ENCODE measurements at places on chromosomes 6 and 20. TPM values are rescaled to one million over a fixed set of nuclear protein-coding genes. Genes with fewer than 3 reads are reported as not detected.

Gene PSORS1C1
- total RNA-seq, result not detected

Gene PPP1R3G
- total RNA-seq, result 0.11 TPM

Gene TSHZ2
- total RNA-seq, result not detected

Gene OGFRL1
- 8.8 TPM for total RNA-seq

Gene SPTLC3
- 0.37 TPM for total RNA-seq

Gene ADAM33
- not detected for total RNA-seq

Gene NAPB
- 18.7 TPM for total RNA-seq

Gene C2
- 0.87 TPM for total RNA-seq

Gene HLA-DQB1
- 15.1 TPM for total RNA-seq

GRCh38 chr20:10626896-10627295 lies 46.9 kb downstream of the JAG1 start:
- no peak for DNase-seq
- H3K27me3 ChIP-seq, result no peaks in the 10 kb centered on the region
- H3K4me3 ChIP-seq, result no peak overlapping the region
- H3K4me1 ChIP-seq, result peaks cover 2% of the 10 kb centered on the region
- H3K27ac ChIP-seq, result no peak overlapping the region

DNA sequence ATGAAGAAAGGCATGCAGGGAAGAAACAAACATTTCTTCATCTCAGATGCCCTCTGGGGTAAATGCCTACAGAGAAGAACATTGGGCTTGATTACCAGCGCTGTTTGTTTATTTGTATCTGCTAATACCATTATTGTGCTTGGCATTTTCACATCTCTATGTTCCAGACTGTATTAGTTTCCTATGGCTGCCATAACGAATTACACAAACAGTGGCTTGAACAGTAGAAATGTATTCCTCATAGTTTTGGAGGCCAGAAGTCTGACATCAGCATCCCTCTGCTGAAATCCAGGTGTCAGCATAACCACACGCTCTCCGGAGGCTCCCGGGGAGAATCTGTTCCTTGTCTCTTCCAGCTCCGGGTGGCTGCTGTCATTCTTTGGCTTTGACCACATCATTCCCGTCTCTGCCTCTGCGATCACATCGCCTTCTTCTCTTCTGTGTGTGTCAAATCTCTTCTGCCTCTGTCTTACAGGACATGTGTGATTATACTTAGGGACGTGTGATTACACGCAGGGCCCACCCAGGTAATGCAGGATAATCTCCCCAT lies 241.6 kb upstream of the SUPT3H start:
- no peak overlapping the region for H3K27ac ChIP-seq
- H3K27me3 ChIP-seq, result no peaks in the 10 kb centered on the region
- no peak overlapping the region for H3K4me3 ChIP-seq
- no peak for DNase-seq
- H3K36me3 ChIP-seq, result no peaks in the 10 kb centered on the region

DNA sequence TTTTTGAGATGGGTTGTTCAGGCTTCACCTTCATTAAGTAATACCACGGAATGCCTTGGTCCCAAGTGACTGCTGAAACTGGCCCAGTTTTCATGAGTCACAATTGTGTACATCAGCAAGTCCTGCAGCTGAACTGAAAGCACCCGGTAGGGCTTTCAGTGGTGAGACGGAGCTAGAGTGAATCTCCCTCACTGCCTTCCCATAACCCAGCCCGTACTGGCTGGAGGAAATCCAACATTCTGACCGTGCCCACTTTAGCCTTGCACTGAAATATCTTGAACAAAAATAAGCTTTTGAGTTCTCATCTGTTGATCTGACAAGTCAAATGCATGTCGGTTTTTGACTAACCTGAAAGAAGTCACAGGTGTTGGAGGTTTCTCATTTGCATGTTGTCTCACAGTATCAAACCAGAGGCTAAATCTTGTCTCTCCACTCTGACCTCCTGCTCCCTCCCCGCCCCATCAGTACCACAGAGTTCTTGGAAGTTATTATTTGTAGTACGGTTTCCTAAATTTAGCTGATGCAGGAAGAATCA lies 35.9 kb downstream of the DUSP22 start:
- DNase-seq, result no peak
- H3K27me3 ChIP-seq, result no peaks in the 10 kb centered on the region
- H3K4me3 ChIP-seq, result no peak overlapping the region

GRCh38 chr6:112683926-112684325 lies 336.8 kb downstream of the RFPL4B start:
- no peak overlapping the region for H3K27ac ChIP-seq
- DNase-seq, result no peak
- H3K36me3 ChIP-seq, result no peaks in the 10 kb centered on the region
- H3K4me1 ChIP-seq, result no peaks in the 10 kb centered on the region
- no peaks in the 10 kb centered on the region for H3K27me3 ChIP-seq

DNA sequence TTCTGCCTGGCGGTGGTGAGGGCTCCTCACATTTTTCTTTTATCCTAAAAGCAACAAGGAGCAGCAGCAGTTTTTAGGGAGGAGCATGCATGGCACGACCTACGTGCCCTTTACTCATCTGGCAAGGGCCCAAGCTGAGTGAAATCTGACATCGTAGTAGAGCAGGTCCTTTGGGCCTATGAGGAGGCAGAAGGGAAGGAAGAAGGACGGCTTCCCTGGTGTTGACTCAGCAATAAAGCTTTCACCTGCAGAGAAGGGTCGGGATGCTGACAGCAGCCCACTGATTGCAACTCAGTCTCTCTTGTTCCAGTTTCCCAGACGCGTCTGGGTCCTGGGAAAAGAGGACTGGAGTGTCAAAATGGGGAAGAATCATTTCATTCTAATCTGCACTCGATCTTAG lies 409.1 kb upstream of the AGPAT4 start:
- no peak for DNase-seq
- H3K36me3 ChIP-seq, result no peaks in the 10 kb centered on the region
- H3K4me3 ChIP-seq, result no peak overlapping the region

- peaks cover 9% of the 10 kb centered on the region for H3K4me1 ChIP-seq
- DNase-seq, result no peak
- H3K27me3 ChIP-seq, result no peaks in the 10 kb centered on the region
- H3K4me3 ChIP-seq, result no peak overlapping the region
Measured at GRCh38 chr20:2132461-2132901, 30.9 kb downstream of the STK35 start.

GRCh38 chr20:38962928-38963401 lies 821 bp downstream of the DHX35 start:
- no peak for DNase-seq
- H3K36me3 ChIP-seq, result peaks cover 6% of the 10 kb centered on the region
- H3K4me3 ChIP-seq, result peak overlapping the region; percentile 92

- no peak overlapping the region for H3K27ac ChIP-seq
- no peaks in the 10 kb centered on the region for H3K36me3 ChIP-seq
- DNase-seq, result no peak
- no peak overlapping the region for H3K4me3 ChIP-seq
Measured at GRCh38 chr6:4486568-4487315, 289.5 kb upstream of the CDYL start.

Measured in activated CD8-positive, alpha-beta T cell treated with anti-CD3 and anti-CD28 coated beads, Interleukin-2, amount 10 ng/mL, durations not matched to agents 7 days and 5 days (primary cell).